K562 (cell line): ENCODE measurements at places on chromosomes 13 and 19. TPM values are rescaled to one million over a fixed set of nuclear protein-coding genes. Genes with fewer than 3 reads are reported as not detected.

C1QTNF9B gene
- total RNA-seq, result 0.25 and 0.38 TPM in 2 replicates

LHB gene
- total RNA-seq, result not detected in 2 replicates

LGI4 gene
- 0.24 TPM in 1 of 2 replicates, not detected in the other for total RNA-seq

DNA sequence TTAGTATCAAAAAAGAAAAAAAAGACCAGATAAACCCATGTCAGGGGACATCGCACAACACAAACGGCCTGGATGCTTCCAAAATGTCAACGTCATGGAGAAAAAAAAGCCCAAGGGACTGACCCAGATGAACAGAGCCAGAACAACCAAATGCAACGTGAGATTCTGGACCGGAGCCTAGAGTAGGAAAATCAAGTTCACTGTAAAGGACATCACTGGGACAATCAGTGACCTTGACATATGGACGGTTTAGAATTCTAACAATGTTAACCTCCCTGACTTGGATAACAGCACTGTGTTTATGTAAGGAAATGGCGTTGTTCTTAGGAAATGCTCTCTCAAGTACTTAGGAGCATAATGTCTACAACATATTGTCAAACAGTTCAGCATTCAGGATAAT, 15.1 kb upstream of the EMP3 start:
- no peaks in the 10 kb centered on the region for H3K36me3 ChIP-seq
- peaks cover 16% of the 10 kb centered on the region for H3K4me1 ChIP-seq
- no peak overlapping the region for H3K27ac ChIP-seq
- H3K4me3 ChIP-seq, result no peak overlapping the region

- peak; percentile 56 for DNase-seq
- H3K36me3 ChIP-seq, result no peaks in the 10 kb centered on the region
- H3K4me1 ChIP-seq, result no peaks in the 10 kb centered on the region
- no peak overlapping the region for H3K27ac ChIP-seq
- H3K27me3 ChIP-seq, result no peaks in the 10 kb centered on the region
Measured at GRCh38 chr19:34041925-34042521, 130.3 kb upstream of the LSM14A start.

IGFL1 gene
- not detected in 2 replicates for total RNA-seq
